ENCODE measurements at places on chromosomes 3 and 15.
A peak's percentile ranks its signal among the peaks of the same experiment; 100 is the strongest.

- peak; percentile 62 for DNase-seq
Measured at GRCh38 chr3:156674911-156675829, 780 bp downstream of the TIPARP start.

GRCh38 chr3:54427941-54428871 lies 305.9 kb downstream of the CACNA2D3 start:
- peak; percentile 59 for DNase-seq

GRCh38 chr3:94167346-94167745 lies 104.5 kb downstream of the NSUN3 start:
- no peak for DNase-seq

- DNase-seq, result no peak
Measured at GRCh38 chr3:104916971-104917370, 449.7 kb upstream of the ALCAM start.

GRCh38 chr3:189419038-189419437 lies 212.2 kb upstream of the TP63 start:
- DNase-seq, result no peak

DNA sequence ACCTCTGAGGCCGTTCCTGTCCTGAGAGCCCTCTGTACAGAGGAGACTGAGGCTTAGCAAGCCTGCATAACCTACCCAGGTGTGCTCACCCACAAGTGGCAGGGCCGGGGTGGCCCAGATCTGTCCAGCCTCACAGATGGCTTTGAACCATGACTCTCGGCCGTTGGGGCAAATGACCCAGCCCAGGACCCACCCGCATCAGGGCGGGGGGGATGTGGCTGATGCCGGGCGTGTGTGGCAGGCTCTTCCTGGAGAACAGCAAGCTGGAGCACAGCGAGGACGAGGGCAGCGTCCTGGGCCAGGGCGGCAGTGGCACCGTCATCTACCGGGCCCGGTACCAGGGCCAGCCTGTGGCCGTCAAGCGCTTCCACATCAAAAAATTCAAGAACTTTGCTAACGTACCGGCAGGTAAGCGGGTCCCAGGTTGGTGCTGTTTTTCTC lies 133.5 kb downstream of the LRRK1 start:
- DNase-seq, result no peak

GRCh38 chr15:98964466-98965133 lies 43.0 kb downstream of the PGPEP1L start:
- no peak for DNase-seq

- DNase-seq, result no peak
Measured at GRCh38 chr15:78841891-78842290, 30.6 kb upstream of the ADAMTS7 start.

- no peak for DNase-seq
Measured at GRCh38 chr15:25810154-25810553, 53.0 kb downstream of the ATP10A start.

DNA sequence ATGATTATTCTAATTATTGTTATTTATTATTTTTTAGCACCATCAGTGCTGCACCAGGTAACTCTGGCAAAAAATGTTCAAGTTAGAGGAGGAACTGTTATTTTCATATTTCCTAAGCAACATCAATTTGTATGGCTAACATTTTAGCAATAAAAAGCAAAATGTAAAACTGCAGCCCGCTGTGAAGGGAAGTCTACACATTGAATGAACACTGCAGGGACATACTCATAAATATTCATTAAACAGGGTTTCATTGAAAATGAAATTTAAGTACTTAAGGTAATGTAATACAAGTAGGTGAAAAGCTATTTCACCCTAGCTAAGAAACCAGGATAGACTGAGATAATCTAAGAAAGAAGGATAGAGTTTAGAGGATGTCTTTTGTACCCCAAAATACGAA lies 532.7 kb downstream of the NLGN1 start:
- DNase-seq, result no peak

DNA sequence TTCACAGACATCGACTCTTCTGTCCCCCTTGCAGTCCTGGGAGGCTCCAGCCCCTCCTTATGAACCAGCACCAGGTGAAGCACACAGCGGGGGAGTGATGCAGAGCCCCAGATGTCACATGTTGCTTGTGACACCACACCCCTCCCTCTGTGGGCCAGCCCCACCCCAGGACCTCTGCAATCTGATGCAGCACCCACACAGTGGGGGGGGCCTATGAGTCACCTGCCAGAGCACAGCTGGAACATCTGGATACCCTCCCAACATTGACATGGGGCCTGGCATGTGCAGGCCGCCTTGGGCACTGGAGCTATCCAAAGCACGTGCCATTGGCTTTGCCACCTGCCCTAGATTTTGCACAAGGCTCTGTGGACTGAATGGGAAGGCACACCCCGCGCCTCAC lies 70.5 kb downstream of the FEM1B start:
- DNase-seq, result peak; percentile 28

DNA sequence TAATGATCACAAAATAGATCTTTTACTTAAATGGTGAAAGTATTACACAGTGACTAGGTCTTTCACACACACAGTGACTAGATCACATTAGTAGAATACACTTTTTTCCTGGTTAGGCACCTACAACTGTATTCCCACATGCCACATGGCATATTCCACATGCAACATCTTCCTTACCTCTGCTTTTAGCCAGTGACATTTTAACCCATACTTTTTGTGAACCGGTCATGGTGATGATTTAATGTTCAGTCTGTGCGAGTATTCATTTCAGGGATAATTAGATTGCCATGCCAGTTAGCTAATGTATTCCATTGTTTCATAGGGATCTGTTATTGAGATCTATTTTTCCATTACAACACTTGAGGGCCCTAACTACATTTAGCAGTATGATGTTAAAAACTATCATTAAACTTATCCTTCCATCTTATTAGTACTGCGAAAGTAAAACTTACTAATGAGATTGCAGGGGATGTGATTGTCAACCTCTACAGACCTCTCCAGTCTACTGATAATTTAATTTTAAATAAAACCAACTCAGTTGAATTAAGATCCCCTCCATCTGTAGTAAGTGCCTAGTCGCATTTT lies 28.3 kb downstream of the TSEN2 start:
- DNase-seq, result no peak

DNA sequence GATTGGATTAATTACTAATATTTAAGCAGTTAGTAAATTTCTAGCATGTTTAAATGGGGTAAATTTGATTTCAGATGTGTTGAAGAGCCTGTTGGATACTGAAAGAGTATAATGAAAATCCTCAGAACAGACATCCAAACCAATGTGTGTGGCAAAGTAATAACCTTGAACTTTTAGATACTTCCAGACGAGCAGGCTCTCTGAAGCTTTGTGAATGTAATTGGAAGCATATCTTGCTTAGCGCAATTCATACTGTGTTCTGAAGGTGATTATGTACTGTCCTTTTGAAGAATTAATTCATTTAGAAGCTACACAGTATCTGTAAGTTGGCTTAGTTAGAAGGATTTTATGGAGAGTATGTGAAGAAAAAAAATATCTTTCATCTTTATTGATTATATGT lies 161.8 kb downstream of the CBLB start:
- DNase-seq, result no peak

DNA sequence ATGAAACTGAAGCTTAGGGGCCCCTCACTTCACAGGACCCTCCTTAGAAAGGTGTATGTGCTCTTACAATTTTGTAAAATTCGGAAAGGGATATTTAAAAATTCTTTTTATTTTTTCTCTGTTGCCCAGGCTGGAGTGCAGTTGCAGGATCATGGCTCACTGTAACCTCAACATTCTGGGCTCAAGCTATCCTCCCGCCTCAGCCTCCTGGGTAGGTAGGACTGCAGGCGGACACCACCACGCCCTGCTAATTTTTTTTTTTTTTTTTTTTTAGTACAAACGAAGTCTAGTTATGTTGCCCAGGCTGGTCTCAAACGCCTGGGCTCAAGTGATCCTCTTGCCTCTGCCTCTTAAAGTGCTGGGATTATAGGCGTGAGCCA lies 45.1 kb upstream of the SPATA12 start:
- no peak for DNase-seq

DNA sequence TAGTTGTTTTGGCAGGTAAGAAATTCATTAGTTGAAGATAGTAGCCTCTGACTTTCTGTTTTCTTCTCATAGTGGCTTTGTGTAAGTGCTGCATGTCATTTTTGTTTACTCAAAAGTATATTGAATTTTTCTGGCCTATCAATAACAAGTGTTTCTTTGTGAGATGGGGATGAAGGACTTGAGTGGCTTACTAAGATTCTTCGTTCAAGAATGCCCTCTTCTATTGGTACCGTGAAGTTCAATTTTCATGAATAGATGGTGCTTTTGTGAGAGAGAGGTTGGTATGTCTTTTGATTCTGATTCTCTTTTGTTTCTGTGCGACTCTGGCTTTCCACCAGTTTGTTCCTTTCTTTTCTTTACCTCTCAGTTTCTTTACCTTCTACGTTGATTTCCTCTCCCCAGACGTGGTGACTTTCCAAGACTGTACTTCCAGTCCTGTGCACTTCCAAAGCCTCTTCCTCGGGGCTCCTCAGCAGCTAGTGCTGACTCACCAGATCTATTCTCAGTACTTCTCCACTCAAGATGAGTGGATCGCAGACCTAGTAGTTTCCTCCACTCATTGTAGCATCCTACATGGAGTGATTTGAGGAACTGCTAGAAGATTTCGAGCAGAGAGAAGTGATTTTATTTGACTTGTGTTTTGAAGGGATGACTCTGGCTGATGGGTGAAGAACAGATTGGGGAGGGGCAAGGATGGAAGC lies 82.0 kb upstream of the EPHB3 start:
- DNase-seq, result no peak

DNA sequence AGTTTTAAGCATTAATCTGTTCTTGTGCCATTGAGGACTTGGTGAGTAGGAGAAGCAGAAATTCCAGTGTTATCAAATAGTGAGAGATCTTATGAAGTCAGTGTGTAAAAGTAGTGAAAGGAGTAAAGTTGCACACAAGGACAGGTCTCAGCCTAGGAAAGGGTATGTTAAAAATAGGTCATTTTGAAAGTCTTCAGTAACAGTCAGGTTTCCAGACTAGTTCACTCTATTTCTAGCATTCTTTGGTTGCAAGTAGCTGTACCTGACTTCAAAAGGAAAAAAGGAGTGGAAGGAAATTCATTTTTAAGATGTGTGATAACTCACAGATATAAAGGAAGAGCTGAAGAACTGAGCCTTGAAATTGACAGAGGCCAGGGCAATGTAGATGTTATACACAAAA lies 250.1 kb upstream of the SATB1 start:
- no peak for DNase-seq
